ENCODE measurements at places on chromosomes 3 and 15. TPM values are rescaled to one million over a fixed set of nuclear protein-coding genes. Genes with fewer than 3 reads are reported as not detected.

SLCO2A1 gene
- total RNA-seq = 141 TPM

NPAP1 gene
- total RNA-seq = not detected

GHSR gene
- total RNA-seq = 1.8 TPM

PSTPIP1 gene
- total RNA-seq = 16.0 TPM

GCSAM gene
- not detected for total RNA-seq

CAMP gene
- not detected for total RNA-seq

MCTP2 gene
- 20.8 TPM for total RNA-seq

PYGO1 gene
- total RNA-seq = 12.4 TPM

SCN11A gene
- total RNA-seq = not detected

ROPN1B gene
- total RNA-seq = not detected

INSYN1 gene
- 2.0 TPM for total RNA-seq

DNAJC19 gene
- total RNA-seq = 85.6 TPM

ITGB5 gene
- 172 TPM for total RNA-seq

GOLGA6L2 gene
- total RNA-seq = not detected

- H3K27me3 ChIP-seq = no peaks in the 10 kb centered on the region
- H3K4me1 ChIP-seq = peaks cover 29% of the 10 kb centered on the region
- H3K4me3 ChIP-seq = no peak overlapping the region
- DNase-seq = no peak
Observed at GRCh38 chr3:158718490-158719170, 13.6 kb downstream of the RARRES1 start.

GRCh38 chr3:112302881-112303763 is 9.1 kb upstream of the SLC9C1 start:
- DNase-seq = no peak
- H3K27me3 ChIP-seq = no peaks in the 10 kb centered on the region
- no peaks in the 10 kb centered on the region for H3K36me3 ChIP-seq
- H3K4me3 ChIP-seq = peak overlapping the region; percentile 80
- no peaks in the 10 kb centered on the region for H3K4me1 ChIP-seq
- no peak overlapping the region for H3K27ac ChIP-seq

DNA sequence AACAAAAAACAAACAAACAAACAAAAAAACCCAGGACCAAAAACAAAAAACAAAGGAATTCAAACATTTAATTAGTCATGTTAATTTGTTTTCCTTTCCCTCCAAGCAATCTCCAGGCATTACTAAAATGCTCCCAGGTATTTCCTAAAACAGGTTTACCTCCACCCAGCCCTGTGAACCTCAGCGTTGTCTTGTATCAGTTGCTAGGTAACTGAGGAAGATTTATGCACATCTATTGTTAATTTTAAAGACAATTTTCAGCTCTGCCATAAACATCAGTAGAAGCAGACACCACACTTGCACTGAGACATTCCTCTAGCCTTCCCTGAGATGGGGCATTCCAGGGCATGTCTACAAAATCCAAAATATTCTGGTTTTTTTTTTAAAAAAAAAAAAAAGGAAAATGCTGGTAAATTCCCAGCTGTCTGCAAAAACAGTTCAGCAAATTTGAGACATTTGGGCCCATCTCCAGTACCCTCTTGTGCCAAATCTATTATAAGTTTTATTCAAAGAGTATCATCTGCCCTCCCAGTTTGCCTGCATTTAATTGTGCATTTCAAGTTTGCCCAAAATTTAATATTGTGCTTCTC is 227.6 kb downstream of the ADAMTS9 start:
- H3K36me3 ChIP-seq = no peaks in the 10 kb centered on the region
- no peak for DNase-seq
- no peaks in the 10 kb centered on the region for H3K4me1 ChIP-seq
- no peaks in the 10 kb centered on the region for H3K27me3 ChIP-seq

GRCh38 chr3:94607778-94608177 is 544.9 kb downstream of the NSUN3 start:
- H3K27me3 ChIP-seq = no peaks in the 10 kb centered on the region
- H3K4me1 ChIP-seq = no peaks in the 10 kb centered on the region
- no peak overlapping the region for H3K27ac ChIP-seq
- DNase-seq = no peak

- no peak for DNase-seq
- no peaks in the 10 kb centered on the region for H3K36me3 ChIP-seq
- H3K4me3 ChIP-seq = no peak overlapping the region
- H3K27me3 ChIP-seq = no peaks in the 10 kb centered on the region
- H3K27ac ChIP-seq = no peak overlapping the region
Observed at GRCh38 chr3:119609301-119609700, 11.6 kb downstream of the PLA1A start.

DNA sequence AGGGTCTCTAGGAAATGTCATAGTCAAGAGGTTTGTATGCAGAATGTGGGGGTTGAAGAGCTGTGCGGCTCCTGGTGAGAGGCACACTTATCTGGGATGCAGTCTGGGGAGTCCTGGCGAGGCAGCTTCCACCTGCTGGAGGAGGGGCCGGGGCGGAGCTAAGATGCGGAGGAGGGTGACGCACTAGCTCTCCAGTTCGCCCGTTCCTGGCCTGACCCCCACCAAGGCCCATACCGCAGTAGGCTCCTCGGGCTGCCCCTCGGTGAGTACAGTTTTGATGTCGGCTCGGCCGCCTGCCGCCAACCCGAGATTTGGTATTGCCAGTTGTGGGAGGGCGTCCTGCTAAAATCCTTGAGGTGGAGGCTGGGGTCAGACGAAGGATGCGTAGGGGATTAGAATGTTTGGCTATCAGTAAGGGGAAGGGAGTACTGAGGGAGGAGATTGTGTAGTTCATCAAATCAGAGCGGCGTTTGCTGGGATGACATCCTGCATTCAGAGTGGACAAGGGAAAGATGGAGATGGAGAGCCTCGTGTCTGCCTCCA is at the start of gene SCG5:
Gene SCG5 (plus strand): TSS at position 194 of the 543 bp plus-strand sequence. CDS start 1,883 bp downstream, outside the sequence.
- no peaks in the 10 kb centered on the region for H3K27me3 ChIP-seq
- peak within 1 kb of the TSS; percentile 38 for H3K27ac ChIP-seq
- DNase-seq = no peak
- no peaks in the 10 kb centered on the region for H3K36me3 ChIP-seq
- no peaks in the 10 kb centered on the region for H3K4me1 ChIP-seq

- no peaks in the 10 kb centered on the region for H3K4me1 ChIP-seq
- H3K36me3 ChIP-seq = no peaks in the 10 kb centered on the region
- H3K4me3 ChIP-seq = no peak overlapping the region
- no peaks in the 10 kb centered on the region for H3K27me3 ChIP-seq
- no peak overlapping the region for H3K27ac ChIP-seq
Observed at GRCh38 chr15:33095641-33096040, 98.9 kb downstream of the FMN1 start.

DNA sequence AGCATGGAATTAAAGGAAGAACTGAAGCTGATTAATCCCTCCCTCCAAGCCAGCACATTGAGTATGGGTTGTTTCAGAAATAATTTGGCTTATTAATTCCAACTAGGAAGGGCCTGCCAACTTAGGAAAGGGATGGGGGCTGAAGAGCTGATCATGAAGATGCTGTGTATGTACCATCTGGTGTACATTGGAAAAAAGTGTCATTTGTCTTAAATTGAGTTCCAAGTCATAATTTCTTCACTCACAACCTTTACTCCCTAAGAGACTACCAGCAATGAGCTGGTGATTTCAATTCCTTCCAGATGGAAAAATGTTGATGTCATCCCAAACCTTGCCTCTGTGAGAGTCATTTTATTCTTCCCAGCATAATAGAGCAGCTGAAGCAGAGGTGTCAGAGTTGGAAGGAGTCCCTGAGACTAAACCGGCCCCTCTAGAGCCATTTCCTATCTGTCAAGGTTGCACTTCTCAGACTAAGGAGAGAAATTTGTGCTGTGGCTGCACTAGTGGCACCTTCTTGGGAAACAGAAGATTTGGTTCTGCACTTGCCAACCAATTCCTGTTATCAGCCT is 79.4 kb downstream of the GTPBP8 start:
- no peaks in the 10 kb centered on the region for H3K36me3 ChIP-seq
- no peak overlapping the region for H3K27ac ChIP-seq
- no peaks in the 10 kb centered on the region for H3K27me3 ChIP-seq
- H3K4me1 ChIP-seq = no peaks in the 10 kb centered on the region

DNA sequence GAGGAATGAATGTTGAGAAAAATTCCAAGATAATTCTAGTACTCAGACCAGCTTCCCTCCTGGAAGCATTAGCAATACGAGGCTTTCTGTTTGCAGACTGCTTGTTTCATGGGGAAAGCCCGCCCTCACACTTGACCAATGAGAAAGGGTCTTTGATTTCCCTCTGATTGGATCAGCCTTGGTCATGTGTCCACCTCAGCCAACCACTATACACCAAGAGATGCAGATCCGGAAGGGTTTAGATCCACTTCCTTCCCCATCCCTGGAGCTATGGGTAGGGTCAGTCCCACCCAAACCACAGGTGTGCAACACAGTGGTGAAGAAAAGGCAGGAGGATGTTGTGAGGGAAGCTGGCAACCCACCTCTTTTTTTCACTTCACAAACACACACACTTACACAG is 154.7 kb downstream of the SV2B start:
- H3K4me1 ChIP-seq = peaks cover 15% of the 10 kb centered on the region
- H3K4me3 ChIP-seq = no peak overlapping the region
- DNase-seq = no peak
- H3K27me3 ChIP-seq = no peaks in the 10 kb centered on the region

- no peaks in the 10 kb centered on the region for H3K27me3 ChIP-seq
- no peak overlapping the region for H3K4me3 ChIP-seq
- no peaks in the 10 kb centered on the region for H3K36me3 ChIP-seq
- H3K27ac ChIP-seq = no peak overlapping the region
- peak; percentile 82 for DNase-seq
Observed at GRCh38 chr15:79811406-79812405, 85.1 kb downstream of the MTHFS start.

- no peak overlapping the region for H3K27ac ChIP-seq
- H3K36me3 ChIP-seq = no peaks in the 10 kb centered on the region
- peak; percentile 21 for DNase-seq
- no peak overlapping the region for H3K4me3 ChIP-seq
Observed at GRCh38 chr15:28103831-28104230, 4.7 kb upstream of the OCA2 start.

DNA sequence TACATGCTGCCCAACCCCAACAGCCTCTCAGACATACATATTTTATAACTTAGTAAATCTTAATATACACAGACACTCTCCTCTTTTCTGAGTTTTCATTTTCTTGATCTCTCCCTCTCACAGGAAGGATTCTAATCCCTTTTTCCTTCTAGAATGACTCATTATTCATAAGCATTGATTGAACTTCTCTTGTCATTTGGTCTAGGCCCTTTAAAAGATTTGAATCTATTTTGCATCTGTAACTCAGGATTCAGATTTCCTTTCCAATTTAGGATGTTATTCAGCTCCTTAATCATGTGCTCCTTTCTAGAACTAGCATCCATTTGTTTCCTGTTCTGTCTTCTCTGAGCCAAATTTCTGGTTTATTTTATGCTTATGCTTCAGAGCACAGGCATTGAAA is 624.5 kb upstream of the SGO1 start:
- no peak overlapping the region for H3K4me3 ChIP-seq
- no peak for DNase-seq
- no peak overlapping the region for H3K27ac ChIP-seq
- H3K27me3 ChIP-seq = no peaks in the 10 kb centered on the region
- no peaks in the 10 kb centered on the region for H3K4me1 ChIP-seq

DNA sequence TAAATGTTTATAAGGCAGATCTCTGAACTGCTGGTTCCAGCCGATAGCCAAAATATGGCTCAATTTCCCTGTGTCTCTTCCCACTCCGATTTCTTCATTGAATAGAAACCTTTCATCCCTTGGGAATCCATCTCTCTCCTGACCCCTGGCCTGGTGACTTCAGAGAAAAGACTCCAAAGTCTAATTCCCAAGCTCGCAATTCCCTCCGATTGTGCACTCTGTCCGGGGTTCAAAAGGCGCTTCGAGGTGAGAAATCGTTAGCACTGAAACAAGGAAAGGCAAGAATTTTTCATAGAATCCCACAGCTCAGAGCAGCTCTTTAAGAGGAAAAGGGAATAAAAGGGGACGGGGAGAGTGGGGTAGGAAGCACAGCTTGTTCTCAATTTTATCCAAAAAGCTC is 18.4 kb upstream of the RAD18 start:
- H3K36me3 ChIP-seq = no peaks in the 10 kb centered on the region
- no peaks in the 10 kb centered on the region for H3K27me3 ChIP-seq
- no peak for DNase-seq
- H3K4me3 ChIP-seq = no peak overlapping the region

- no peaks in the 10 kb centered on the region for H3K36me3 ChIP-seq
- H3K4me1 ChIP-seq = no peaks in the 10 kb centered on the region
- no peak overlapping the region for H3K27ac ChIP-seq
- H3K4me3 ChIP-seq = no peak overlapping the region
- peak; percentile 50 for DNase-seq
Observed at GRCh38 chr3:8324747-8325146, 176.9 kb upstream of the LMCD1 start.

DNA sequence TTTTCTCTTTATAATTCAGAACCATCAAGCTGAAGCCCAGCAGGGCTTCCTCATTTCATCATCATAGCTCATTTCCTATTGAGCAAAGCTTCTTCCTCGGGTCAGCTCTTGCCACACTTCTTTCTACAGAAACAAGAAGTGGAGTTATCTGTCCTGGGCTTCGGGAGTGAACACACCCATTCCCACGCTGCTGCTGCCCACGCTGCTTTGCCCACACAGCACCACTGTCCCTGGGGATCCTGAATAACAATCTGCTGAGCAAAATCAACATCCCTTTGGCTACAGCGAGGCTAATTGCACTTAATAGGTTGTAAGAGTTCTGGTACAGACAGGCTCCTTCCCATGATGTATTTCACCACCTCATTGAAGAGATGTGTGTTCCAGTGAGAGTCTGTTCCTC is 23.7 kb downstream of the CEP19 start:
- DNase-seq = peak; percentile 15
- H3K27ac ChIP-seq = no peak overlapping the region
- H3K4me1 ChIP-seq = peaks cover 11% of the 10 kb centered on the region
- H3K27me3 ChIP-seq = peaks cover 3% of the 10 kb centered on the region

DNA sequence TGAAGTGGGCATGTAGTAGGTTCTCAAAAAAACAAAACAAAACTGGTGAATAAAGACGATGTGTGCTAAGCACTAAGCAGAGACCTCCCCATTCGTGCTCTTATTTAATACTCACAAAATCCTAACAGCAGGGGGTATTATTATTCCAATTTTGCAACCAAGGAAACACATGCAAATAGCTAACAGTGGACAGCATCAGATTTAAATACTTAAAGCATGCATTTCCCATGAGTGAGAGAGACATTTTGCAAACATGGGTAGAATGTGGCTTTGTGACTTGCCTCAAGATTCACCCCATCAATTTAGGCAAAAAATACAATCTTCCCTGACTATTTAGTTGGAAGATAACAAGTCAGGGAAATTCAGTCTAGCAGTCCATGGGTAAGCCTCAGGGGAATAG is 946.2 kb upstream of the CFAP20DC start:
- no peaks in the 10 kb centered on the region for H3K4me1 ChIP-seq
- H3K4me3 ChIP-seq = no peak overlapping the region
- no peak overlapping the region for H3K27ac ChIP-seq
